ENCODE measurements at places on chromosomes 2 and 18.

DNA sequence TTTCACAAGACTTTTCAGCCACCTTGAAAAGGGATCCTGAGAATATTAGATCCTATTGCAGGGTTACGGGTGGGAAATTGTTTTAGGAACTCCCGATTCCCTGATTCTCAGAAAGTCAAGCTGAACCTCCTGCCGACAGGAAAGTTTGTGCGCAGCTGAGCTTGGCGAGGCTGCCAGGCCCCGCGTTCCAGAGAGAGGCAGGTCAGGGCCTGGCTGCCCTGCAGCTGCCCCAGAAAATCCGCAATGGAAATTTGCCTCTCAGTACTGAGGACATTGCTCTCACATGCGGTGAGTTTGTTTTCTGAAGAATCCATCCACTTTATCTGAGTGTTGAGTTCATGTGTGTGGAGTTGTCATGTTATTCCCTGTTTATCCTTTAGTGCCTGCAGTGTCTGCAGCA, 144.2 kb downstream of the RTP5 start:
- no peak for DNase-seq

DNA sequence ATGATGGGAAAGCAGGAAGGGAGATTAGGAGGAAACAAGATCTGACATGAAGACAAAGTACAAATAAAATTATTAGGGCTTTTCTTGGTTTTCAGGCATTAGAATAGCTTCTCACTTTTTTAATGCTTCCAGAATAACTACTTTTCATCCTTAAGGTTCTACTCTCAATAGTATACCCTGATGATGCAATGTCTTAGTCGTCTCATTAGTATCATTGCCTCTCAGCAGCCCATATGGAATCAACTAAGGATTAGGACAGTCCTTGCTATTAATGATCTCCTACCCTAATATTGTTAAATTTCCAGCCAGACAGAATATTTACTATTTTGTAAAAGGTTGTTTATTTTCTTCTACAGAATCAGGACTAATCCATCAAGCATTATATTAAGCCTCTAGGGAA, 55.9 kb downstream of the RELCH start:
- no peak for DNase-seq

DNA sequence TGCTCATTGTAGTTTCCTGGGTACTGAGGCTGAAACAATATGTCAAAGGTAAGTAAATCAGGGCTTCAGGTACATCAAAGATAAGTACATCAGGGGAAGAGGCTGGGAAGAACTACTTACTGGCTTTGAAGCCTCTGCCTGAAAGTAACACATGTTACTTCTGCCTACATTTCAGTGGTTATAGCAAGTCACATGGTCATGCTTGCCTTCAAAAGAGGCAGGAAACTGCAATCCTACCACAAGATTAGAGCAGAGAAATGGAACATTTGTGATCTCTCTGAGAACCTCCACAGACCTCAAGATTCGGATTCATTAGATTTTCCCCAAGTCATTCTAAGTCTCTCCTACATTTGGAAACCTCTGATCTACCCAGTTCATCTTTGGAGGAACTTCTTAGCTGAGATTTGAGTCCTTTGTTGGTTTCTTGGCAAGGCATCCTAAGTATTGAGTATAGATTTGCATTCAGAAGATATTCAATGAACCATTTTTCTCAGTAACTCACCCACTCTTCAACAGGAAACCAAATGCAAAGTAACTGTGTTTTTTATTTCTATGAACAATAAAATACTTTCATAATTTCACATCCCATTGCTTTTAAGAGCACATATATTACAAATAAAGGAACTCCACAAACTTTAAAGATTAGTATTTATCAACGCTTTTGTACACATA, 48.5 kb upstream of the CCDC195 start:
- no peak for DNase-seq

DNA sequence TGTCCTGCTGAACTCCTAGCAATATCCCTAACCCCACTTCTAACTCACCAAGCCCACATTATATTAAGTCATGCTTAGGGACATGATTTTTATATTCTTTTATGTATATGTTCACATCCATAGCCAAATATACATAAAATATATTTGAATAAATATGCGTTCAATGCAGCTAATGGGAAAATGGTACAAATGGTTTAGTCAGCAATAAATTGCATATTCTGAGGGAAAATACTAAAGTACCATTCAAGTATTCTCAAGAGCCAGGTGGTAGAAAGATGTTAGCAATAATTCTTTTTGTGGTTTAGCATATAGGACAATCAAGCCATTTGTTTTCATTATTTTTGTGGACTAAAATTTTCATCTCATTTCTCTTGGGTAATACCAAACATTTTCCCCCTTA, 306.0 kb downstream of the TDRD15 start:
- DNase-seq, result no peak

DNA sequence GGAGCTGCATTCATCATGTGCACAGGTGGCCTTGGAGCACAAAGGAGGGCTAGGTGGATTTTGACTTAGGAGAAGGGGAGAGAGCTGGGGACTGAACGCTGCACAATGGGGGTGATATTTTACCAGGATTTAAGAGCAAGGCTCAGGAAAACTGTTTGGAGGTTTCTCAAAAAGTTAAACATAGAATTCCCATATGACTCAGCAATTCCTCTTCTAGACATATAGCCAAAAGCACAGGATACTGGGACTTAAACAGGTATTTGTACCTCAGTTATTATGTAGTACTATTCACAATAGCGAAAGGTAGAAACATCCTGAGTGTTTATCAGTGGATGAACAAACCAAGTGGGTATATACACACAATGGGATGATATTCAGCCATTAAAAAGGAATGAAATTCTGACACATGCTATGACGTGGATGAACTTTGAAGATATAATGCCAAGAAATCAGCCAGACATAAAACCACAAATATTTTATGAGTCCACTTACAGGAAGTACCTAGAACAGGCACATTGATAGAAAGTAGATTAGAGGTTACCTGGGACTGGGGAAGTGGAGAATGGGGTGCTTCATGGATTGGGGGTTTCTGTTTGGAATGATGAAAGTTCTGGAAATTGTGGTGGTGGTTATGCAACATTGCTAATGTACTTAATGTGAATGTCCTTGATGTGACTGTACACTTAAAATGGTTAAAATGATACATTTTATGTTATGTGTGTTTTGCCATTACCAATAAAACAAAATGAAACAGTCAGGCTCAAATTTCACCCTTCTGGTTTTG, 216.9 kb downstream of the HAUS1 start:
- DNase-seq, result no peak

GRCh38 chr2:177906041-177906718, 166.4 kb downstream of the PDE11A start:
- DNase-seq, result peak; percentile 33

DNA sequence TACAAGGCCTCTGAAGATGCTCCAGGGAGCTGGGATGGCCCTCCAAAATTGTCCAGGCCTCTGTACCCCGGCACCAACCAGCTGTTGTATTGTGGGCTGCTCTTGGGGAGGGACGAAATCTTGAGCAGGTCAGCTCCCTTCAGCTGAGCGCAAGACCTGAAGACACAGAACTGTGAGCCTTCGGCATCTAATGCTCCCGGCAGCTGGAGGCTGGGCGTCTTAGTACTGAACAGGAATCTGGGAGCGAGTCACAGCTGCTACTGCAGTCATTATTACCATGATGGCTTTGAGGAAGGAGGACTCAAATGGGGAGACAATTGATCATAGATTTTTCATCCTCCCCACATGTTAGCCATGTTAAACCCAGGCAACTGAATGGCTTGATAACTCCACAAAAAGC, 83.0 kb upstream of the LTBP1 start:
- no peak for DNase-seq

DNA sequence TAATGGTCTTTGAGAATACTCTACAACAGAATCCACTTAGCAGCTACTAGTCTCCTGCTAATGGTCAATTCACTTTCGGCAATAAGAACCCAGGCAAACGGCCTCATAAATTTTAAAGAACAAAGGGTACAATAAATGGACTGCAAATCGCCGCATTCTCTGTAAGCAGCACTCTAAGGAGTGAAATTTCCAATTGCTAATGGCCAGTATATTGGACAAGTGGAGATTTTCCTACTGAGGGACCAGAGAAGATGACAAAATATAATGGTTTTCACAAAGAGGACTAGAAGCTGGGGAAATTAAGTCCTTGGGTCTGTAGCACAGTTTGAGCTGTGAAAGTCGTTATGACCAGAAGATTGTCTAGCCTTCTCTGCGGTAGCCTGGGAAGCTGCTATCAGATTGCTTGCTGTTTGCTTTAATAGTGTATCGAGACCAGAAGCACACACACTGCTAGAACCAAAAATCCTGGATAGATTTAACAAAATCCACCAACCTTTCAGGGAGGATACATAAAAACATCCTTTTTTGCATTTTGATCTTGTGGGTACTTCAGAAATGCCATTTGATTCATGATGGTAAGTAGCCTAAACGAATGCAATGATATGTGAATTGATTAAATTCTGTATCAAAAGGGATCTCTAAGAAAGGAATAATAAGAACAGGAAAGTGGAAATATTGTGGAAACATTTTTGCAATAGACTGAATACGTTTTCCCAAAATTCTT, 53.6 kb upstream of the ATP8B1 start:
- no peak for DNase-seq

All from stimulated activated CD8-positive, alpha-beta memory T cell treated with anti-CD3 and anti-CD28 coated beads, Interleukin-7, amount 100 ng/mL, for 24 hours (primary cell).